ENCODE measurements at places on chromosomes 13 and 19. TPM values are rescaled to one million over a fixed set of nuclear protein-coding genes. Genes with fewer than 3 reads are reported as not detected.

Gene PSG3
- polyA plus RNA-seq = 0.16 TPM

Gene SPACA4
- polyA plus RNA-seq = not detected

Gene PLIN4
- 2.2 TPM for polyA plus RNA-seq

Gene KCNJ14
- 1.2 TPM for polyA plus RNA-seq

Gene NFKBIB
- 8.2 TPM for polyA plus RNA-seq

Gene FGF21
- not detected for polyA plus RNA-seq

Gene PSG1
- polyA plus RNA-seq = not detected

Gene RELB
- polyA plus RNA-seq = 7.4 TPM

Gene CYP2A7
- 0.55 TPM for polyA plus RNA-seq

Gene ATG4D
- polyA plus RNA-seq = 33.9 TPM

Gene PRSS57
- 0.13 TPM for polyA plus RNA-seq

Gene RNF225
- polyA plus RNA-seq = not detected

Gene PEG3
- 95.4 TPM for polyA plus RNA-seq

Gene EXOC3L2
- polyA plus RNA-seq = 8.2 TPM

Gene ZNF433
- 13.8 TPM for polyA plus RNA-seq

Gene CABP5
- polyA plus RNA-seq = not detected

Gene DHDH
- 7.0 TPM for polyA plus RNA-seq

Gene SERPINE3
- 0.10 TPM for polyA plus RNA-seq

Gene ZNF763
- polyA plus RNA-seq = 8.9 TPM

Gene PPFIA3
- polyA plus RNA-seq = 9.6 TPM

Gene FARP1
- polyA plus RNA-seq = 234 TPM

Gene SYDE1
- polyA plus RNA-seq = 32.6 TPM

Gene SIGLEC9
- 2.1 TPM for polyA plus RNA-seq

Gene EIF3K
- polyA plus RNA-seq = 352 TPM

Gene CPAMD8
- polyA plus RNA-seq = 61.5 TPM

Gene CLDN10
- polyA plus RNA-seq = 112 TPM

Gene ICAM4
- 0.81 TPM for polyA plus RNA-seq

Gene ARID3A
- 35.6 TPM for polyA plus RNA-seq
